ENCODE measurements at places on chromosomes 5 and 9.

DNA sequence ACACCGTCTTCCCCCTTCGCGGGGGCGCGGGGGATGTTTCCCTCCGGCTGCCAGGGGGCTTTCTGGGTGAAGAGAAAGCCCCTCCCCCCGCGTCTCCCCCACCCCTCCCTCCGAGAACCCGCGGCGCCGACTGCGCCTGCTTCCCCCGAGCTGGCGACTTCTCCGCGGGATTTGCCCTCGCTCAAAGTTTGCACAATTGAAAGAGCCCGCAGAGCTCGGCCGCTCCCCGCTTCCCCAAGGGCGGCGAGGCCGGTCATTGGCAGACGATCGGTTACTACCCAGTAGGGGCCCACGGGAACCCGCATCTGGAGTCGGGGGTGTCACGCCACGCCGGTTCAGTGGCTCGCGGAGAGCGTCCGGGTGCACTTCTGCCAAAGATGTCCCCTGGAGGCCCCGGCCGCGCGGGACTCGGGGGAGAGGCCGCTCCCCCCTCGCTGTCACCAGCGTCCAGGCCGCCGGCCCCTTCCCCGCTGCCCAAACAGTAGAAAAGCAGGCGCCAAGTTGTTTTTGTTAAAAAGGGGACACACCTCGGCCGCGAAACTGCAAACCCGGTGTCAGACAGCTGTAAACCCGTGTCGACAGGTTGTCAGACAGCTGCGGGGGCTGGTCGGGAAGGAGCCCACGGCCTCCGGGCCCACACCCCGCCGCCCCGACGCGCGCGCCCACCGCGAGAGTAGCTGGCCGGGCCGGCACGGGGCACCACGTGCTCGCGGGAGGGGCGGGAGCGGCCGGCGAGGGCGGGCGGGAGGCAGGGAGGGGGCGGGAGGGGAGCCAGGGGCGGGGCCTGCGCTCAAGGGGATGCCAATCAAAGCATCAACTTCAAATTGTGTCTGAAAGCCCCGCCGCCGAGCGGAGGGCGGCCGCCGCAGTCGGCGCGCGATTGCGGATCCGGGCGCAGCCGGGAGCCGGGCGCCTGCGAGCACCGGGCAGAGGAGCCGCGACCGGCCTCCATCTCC is at the start of gene IRX1:
TSS of gene IRX1 (plus strand) at position 827 of the 956 bp plus-strand sequence. CDS start 274 bp downstream, outside the sequence.
- no peak for DNase-seq

DNA sequence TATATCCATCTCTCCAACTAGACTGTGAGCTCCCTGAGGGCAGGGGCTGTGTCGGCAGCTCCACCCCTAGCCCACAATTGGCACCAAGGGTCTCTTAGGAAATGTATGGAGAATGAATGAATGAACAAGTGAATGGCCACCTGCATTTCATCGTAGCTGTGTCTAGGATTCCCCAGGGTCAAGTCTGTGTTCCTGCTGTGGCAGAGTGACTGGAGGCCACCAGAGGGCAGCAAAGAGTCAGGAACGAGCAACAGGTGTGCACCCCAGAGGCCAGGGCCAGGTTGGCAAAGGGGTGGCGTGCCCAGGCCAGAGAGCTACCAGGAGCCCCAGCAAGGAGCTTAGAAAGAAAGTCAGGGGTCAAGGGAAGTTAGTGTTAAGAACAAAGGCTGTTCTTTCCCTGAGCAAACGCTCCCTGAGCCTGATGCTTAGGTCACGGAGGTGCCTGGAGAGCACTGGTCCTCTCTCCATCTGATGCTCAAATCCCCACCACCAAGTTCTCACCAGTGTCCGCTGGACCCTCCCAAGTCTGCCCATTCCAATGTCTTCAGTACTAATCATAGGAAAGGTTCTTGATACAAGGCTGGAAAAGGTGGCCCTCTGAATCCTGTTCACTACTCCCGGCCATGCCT is 160.7 kb downstream of the PAX5 start:
- peak; percentile 30 for DNase-seq

- DNase-seq: no peak
Observed at GRCh38 chr9:36345103-36345846, 54.8 kb downstream of the RNF38 start.

- DNase-seq: no peak
Observed at GRCh38 chr5:107869438-107870115, 198.8 kb upstream of the EFNA5 start.

DNA sequence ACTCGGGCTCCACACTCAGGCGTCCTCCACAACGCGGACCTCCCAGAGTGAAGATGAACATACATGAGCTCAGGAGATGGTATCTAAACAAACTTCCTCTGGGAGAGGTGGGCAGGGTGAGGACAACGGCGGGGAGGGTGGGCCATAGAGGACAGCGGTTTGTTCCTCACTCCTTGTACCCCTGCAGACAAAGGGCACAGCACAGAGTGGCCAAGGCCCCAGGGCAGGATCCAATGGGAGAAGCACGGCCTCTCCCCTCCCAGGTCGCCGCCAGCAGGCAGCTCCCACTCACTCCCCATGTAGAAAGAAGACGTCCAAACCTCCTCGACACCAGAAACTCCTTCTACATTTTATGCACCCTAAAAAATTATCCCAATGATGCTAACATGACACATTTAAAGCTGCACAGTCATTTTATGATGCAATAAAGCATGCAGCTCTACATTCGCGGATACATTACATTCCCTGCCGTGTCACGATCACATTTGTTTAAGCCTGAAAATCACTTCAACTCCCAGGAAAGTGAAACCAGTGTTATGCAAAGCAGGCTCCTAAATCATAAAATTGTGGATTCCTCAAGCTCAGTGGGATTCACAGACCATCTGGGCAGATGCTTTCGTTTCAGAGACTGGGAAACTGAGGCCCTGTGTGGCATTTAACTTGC is 87.5 kb upstream of the SARDH start:
- DNase-seq: no peak

DNA sequence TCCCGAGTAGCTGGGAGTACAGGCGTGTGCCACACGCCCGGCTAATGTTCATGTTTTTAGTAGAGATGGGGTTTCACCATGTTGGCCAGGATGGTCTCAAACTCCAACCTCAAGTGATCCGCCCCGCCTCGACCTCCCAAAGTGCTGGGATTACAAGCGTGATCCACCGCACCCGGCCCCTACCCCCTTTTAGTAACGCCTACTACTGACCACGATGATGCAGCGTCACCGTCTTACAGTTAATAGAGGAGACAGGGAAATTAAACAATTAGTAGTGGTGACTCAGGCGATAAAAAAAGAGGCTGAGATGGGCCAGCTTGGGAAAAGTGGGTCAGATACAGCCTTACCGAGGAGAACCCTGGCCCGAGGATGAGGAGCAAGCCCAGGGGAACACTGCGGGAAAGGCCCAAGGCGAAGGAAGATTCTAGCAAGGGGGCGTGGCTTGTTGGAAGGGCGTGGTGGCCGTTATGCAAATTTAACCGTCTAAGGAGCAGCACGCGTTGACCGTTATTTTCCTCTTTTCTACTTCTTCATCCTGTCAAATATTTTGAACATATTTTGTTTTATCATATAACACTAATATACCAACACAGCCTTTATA is 1.6 kb upstream of the SETX start:
- no peak for DNase-seq

- DNase-seq: no peak
Observed at GRCh38 chr9:98726735-98727134, 18.0 kb upstream of the GABBR2 start.

DNA sequence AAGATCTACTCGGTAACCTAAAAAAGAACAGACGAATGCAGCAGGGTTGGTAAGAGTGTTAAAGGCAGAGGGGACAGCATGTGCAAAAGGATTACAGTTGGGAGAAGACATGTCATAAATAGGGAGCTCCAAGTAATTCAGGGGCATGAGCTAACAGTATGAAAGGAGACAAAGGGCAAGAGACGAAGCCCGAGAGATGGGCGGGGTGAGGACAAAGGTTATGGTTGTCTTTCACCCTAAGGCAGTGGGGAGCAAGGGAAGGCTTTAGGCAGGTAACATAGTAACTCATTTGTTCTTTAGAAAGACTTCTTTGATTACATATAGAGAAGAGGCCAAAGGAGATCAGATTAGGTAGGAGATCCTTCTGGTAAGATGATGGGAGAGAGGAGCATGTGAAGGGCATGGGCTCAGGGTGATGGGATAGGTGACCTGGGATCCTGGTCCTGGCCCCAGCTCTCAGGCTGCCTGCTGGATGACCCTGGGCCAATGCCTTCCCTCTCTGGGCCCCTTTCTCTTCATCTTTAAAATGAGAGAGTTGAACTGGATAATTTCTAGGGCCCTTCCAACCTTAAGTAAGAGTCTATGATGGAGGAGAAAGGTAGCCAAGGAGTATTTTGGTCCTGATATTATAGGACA is 19.5 kb downstream of the MORN5 start:
- no peak for DNase-seq

DNA sequence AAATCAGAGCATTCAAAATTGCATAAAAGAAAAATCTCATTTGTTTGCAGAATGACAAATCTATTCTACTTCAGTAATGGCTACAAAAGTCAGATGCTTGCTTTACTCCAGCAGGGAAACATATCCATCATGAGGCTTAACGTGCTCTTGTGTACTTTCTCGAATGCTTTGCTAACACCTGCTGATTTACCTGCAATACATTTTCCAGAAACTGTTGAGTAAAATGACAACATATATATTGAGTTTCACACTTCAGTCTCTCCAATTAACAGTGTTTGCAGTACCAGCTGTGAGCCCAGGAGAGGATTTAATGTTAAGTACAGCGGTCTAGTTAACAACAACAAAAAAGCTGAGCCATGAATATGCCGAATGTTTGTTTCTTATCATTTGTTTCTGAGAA is 391.5 kb upstream of the SMC2 start:
- DNase-seq: no peak

GRCh38 chr9:124489222-124489621 is 18.0 kb downstream of the NR5A1 start:
- no peak for DNase-seq

DNA sequence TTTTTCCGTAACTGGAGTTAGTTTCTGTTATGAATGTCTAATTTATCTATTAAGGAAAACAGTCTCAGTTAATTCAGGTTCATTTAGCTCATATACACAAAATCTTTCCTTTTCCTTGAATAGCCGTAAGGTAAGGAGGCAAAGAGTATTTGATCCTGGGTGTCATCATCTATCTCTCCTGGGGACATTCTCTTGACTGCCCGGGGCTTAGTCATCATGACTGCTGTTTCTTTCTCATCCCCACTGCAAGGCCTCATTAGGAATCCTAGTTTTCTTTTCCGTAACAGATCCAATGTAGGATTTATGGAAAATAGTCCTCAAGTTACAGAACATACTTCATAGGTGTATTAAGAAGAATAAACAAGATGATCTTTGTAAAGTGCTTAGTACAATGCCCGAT is 134.9 kb upstream of the CHD1 start:
- DNase-seq: no peak

GRCh38 chr5:34047774-34048572 is 5.0 kb upstream of the C1QTNF3 start:
- no peak for DNase-seq

DNA sequence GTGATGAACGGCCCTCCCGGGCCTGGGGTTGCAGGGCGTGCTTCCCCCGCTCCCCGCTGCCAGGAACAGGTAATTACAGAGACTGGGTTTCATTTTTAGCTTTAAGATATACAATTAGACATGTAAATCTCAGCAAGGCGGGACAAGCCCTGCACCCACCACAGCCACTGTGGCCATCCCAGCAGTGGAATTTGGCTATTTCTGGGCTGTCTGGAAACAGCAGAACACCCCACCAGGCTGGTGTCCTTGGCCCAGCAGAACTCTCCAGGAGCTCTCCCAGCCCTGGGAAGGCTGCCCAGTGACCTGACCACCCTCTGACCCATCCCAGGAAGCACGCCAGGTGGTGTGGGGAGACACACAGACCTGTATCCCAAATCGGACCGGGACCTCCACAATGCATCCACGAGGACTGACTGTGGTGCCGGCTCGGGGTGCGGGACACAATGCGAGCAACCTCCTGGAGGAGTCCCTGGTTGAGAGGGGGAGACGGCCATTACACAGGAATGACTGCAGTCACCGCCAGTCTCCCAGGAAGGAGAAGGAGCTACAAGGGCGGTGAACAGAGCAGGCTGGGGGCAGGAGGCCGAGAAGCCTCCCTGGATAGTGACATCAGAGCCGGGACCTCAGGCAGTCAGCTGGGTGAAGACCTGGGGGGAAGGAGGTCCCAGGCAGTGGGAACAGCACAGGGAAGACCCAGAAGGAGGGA is 17.3 kb downstream of the EEIG1 start:
- DNase-seq: no peak

- no peak for DNase-seq
Observed at GRCh38 chr5:109234381-109234780, 175.4 kb downstream of the PJA2 start.

DNA sequence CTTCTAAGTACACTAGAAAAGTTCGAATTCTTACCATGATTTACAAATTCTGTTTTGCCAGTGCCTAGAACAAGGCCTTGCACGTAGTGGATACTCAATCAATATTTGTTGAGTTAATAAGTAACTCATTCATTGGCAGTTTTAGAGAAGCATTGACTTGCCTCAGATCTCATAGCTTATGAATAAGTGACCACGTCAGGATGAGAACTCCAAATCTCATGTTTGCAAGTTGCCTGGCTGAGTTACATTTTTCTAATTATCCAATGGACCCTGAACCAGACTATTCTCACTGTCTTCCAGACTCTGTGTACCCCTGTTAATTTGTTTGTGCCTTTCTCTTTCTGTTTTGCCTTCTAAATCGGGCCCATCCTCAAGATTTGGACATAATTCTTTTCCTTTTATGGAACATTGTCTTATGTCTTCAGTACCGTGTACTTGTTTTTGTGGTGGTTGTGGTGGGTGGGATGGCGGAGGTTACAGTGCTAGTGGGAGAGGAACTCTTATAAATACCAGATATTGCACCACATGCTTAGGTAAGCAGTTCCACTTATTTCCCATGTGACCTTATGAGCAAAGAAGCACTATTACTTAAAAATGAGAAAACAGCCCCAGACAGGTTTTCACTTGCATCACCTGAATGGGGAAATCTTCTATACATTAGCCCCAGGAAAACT is 96.3 kb downstream of the UNC13B start:
- no peak for DNase-seq

GRCh38 chr9:70490478-70490877 is 76.0 kb upstream of the KLF9 start:
- no peak for DNase-seq

DNA sequence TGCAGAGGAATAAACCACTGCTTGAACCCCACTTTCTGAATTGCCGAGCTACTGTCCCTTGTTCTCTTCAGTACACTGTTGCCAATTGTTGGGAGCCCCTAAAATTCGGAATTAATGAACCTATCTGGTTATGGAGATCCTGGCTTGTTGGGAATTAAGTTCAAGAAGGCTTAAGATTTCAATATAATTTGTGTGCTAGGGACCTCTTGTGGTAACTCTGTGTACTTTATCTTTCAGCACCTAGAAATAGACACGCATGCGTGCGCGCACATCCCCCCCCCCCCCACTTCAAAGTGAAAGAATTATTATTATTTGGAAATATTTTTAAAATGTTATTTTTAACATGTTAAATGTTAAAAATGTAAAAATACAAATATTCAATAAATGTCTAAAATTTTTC is 53.3 kb upstream of the FAM169A start:
- no peak for DNase-seq
